ENCODE measurements at places on chromosomes 4 and X.

DNA sequence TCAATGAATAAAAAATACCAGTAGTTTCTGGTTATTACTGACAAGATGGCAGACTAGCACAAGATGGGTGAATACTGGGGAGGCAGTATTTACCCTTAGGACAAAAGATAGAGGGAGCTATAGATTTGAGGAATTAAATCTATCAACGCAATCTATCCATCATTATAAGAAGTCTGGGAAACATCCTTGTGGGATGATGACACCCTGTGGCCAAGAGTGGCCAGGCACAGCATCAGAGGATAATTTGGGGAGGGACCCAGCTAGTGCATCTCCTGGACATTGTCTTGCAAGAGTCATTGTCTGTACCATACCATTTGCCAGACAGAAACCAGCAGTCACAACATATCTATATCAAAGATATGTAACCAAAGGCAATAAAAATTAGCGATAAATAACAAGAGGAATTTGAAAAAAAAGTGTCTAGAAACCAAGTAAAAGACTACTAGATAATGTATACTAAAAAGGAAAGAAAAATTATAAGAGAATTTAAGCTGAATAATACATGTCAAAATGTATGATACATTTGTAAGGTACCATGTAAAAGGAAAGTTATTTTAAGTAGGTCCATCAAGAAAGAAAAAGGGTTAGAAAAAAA, 22.9 kb downstream of the KCTD8 start:
- no peak for DNase-seq

GRCh38 chr4:148961526-148961925, 519.3 kb upstream of the NR3C2 start:
- DNase-seq: no peak

GRCh38 chr4:8097141-8097541, 61.5 kb downstream of the ABLIM2 start:
- DNase-seq: no peak

DNA sequence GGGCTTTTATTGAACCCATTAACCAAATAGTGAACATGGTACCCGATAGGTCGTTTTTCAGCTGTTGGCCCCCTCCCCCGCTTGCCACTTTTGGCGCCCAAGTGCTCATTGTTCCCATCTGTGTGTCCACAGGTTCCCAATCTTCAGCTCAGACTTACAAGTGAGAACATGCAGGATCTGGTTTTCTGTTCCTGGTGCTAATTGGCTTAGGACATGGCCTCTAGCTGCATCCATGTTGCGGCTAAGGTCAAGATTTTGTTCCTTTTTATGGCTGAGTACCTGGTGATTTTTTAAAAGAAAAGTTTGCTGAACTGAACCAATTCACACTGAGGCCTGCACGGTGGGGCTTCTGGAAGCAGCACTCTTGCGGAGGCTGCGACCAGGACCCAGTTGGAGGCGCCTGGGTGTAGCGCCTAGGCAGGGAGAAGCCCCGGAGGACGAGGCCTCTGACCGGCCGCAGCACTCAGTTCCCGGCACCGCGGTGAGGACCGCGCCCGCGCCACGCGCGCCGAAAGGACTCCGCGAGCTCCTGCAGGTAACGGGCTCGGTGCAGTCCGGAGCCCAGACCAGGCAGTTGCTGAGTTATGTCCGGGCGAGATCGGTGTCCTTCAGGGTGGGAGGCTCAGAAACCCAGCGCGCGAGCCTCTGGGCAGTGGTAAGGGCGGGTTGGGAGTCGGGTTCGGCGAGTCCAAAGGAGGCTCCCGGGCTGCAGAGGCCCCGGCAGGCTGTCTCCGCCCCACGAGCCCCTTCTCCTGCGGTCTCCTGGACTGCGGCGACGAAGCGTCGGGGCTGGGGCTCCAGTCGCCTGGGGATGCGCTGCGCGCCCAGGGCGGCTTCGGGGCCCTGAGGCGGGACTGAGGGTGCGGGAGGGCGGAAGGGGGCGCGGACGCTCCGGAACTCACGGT, 15.8 kb upstream of the SLC25A4 start:
- no peak for DNase-seq

GRCh38 chr4:186624951-186625350, 69.6 kb upstream of the MTNR1A start:
- DNase-seq: no peak

DNA sequence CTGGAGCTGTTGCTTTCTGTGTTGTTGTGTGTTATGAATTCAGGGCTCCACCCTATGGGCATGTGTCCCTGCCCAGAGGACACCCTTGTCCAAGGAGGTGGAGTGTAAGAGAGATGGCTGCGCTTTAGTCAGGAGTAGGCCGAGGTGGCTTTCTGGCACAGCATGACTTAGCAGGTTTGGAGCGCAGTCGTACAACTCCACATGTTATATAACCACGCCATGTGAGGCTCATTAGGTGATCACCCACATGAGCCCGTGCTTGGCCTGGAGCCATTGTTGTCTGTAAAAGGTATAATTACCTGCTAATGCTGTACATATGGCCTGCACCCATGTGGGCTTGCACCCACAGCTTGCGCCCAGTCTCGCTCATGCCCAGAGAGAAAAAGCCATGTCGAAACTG, 15.8 kb upstream of the ANAPC4 start:
- DNase-seq: no peak

DNA sequence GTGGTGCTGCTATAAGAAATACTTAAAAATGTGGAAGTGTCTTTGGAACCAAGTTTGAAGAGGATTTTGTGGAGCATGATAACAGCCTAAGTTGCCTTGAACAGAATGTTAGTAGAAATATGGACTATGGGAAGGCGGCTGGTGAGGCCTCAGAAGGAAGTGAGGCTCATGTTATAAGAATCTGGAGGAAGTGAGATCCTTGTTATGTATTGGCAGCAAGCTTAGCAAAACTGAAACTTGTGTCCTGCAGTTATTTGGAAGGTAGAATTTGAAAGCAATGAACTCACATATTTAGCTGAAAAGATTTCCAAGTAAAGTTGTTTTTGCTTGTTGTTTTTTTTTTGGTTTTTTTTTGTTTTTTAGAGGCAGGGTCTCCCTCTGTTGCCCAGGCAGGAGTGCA, 13.6 kb upstream of the MED14 start:
- DNase-seq: peak; percentile 66

DNA sequence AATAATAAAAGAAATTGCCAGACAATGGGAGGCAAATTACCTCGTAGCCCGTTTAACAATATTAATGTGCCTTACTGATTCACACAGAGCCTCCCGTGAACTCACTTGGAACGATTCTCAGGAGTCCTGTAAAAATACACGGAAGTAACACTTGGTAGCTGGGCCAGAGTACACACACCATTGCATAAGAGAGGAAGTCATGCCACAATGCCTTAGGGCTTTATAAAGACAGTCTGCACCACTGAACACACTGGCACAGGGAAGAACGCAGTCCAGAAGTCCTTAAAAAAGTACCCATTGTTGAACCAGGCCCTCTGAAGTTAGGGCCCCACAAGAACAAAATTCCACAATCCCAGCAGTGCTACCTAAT, 15.1 kb downstream of the SLC2A9 start:
- DNase-seq: peak; percentile 83

DNA sequence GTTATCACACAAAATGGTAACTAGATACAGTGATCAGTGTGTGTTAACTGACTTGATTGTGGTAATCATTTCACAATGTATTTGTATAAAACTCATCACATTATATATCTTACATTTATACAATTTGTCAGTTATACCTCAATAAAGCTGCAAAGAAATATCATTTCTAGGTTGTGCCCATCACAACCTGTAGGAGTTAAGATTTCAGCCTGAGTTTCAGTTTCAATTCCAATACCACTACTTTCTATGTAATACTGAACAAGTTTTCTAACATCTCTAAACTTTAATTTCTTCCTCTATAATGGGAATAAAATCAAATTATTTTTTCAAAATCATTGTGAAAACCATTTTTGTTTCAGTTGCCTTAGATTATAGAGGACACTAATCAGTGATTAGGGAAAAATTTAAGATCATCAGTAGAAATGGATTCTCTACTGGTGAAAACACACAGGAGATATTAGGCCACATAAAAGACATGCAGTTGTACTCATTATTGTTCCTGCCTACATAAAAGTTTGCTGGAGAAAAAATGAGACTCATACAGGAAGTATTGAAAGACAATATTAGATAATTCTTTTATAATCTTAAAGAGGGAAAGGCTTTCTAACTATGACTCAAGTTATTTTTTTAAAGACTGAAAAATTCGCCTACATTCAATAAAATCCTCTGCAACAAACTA, 18.4 kb upstream of the TBC1D1 start:
- peak; percentile 38 for DNase-seq

DNA sequence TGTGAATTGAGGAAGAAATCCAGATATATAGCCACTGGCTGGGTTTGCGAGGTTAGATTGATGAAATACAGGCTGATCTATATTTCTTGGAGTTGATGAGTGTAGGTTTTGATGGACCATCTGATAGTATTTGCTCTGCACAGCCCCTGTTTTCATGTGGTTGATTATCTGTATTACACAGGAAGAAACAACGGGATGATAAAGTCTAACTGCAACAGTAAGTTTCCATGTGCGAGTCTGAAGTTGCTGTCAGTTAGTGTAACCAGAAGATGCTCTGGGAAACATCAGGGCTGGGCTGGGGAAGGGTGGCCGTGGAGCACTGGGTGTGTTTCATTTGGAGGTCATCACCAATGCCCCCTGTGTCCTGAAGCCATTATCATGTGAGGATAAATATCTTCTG, 148.4 kb upstream of the SFRP2 start:
- DNase-seq: no peak

DNA sequence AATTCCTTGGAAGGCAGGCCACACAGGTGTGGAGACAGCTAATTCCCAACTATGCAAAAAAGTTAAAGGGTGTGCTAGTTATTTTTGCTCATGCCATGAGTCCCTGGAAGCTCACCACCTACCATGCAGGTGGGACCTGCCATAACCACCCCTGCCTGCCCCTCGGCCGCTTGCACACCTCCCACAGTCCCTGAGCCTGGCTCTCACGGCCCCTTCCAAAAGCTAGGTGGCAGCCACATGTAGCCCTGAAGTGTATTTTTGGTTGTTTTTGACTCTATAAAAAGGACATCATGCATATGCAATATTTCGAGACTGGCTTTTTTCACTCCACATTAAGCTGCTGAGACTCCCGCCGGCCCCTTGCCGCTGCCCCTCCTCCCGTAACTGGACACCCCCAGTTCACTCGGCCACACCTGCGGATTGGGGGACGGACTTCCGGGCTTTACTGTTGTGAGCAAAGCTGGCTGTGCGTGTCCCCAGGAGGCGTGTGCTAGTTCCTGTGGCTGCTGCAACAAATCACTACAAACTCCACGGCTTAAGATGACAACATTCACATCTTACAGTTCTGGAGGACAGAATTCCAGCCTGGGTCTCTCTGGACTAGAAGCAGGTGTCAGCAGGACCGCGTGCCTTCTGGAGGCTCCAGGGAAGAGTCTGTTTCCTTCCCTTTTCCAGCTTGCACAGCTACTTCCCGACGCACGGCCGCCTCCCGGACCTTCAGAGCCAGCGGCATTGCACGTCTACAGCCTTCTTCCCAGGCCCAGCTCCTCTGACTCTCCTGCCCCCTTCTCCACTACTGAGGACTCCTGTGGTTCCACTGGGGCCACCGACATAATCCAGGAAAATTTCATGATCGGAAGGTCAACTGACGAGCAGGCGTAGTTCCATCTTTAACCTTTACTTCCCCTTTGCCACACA, 24.8 kb downstream of the ZFYVE28 start:
- DNase-seq: no peak

DNA sequence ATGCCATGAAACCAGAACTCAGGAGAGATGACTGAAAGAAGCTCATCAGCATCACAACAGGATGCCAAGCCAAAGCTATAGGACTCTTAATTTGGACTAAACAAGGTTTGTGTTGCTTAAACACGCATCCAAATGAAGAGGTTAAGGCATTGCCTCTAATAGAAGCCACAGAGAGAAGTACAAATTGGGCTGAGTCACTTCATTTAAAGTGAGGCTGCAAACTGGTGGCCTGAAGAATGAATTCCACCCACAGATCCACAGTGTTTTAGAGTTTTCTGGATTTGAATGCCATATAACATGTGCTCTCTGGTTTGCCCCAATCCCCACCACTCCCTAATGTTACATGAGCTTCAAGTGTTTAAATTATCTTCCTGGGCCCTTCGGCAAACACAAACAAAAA, 103.5 kb downstream of the FIP1L1 start:
- no peak for DNase-seq

GRCh38 chrX:11739776-11740175, 18.3 kb upstream of the MSL3 start:
- DNase-seq: no peak

- peak; percentile 30 for DNase-seq
Measured at GRCh38 chrX:44996277-44996676, 123.3 kb downstream of the KDM6A start.

GRCh38 chr4:77473509-77473908, 132.1 kb upstream of the CXCL13 start:
- no peak for DNase-seq

DNA sequence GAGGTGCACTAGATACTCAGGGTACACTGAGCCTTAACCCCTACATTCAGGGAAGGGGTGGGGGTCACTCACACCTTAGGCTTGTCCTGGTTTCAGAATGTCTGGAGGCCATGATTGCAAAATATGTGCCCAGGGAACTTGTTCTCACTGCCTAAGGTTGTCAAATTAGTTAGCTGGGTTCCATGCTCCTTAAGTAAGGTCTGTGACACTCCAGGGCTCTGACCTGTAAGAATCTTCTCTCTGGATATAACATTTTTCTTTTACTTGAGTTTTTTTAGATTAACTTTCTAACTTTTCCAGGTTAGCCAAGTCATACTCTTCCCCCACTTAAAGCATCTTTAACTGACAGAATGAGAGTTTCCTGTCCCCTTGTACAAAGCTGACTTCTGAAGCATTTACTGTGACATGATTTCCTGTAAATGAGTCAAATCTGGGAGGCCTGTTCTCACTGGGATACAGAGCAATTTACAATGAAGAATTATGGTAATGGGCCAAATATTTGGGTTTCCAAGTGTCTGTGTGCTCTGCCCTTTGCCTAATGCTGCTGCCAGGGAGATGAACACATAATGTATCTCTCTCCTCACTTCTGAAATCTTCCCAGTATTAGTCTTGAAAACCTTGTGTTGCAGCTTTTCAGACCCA, 101.7 kb downstream of the GATB start:
- DNase-seq: no peak

DNA sequence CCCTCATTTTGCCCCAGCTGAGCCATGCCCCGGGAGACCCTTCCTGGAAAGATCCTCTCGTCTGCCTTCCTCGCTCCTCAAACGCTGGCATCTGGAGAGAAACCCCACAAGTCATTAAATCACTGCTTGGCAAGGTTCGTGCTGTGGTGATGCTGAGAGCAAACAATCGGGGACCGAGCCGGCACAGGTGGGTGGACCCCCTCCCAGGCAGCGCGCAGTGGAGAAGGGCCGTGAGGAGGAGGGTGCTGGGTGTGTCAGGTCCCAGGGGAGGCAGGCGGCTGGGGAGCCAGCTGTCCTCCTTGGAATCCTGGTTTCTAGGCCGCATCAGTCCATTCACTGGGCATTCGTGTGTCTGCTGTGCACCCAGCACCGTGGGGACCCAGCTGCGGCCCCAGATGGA, 64.9 kb upstream of the PSAPL1 start:
- DNase-seq: no peak

GRCh38 chr4:119139822-119140252, 4.2 kb downstream of the MYOZ2 start:
- no peak for DNase-seq
